LHCN-M2 (cell line): ENCODE measurements at places on chromosomes 2 and 18. TPM values are rescaled to one million over a fixed set of nuclear protein-coding genes. Genes with fewer than 3 reads are reported as not detected.

The FBXO48 gene
- 0.64 and 1.0 TPM in 2 replicates for total RNA-seq

DNA sequence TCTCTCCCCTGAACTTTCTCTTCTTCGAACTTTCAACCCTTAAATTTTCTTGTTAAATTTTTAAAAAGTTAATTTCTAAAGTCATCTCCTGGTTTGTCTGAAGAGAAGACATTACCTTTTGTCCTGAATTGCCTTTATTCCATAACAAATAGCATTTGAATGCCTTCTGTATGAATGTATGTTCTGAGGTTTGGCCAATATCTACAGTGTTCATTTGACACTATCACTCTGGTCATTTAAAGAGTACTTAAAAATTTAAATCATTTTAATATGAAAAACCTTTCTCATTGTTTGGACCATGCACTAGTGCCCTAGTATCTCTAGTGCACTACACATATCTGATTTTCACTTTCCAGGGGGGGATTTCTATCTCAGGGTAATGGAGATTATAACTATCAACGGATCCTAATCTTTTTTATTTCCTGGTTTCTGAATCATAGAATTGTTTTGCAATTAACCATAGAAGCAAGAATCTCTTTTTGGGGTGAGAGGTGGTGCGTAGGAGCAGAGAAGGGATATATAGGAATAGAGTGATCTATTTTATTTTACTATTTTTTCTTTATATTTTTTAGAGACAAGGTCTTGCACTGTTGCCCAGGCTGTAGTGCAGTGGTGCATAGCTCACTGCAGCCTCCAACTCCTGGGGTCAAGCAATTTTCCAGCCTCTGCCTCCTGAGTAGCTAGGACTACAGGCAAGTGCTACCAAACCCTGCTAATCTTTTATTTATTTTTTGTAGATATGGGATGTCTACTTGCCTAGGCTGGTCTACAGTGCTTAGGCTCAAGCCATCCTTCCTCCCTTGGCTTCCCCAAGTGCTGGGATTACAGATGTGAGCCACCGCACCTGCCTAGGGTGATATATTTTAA is 25.5 kb downstream of the TANC1 start:
- no peak for DNase-seq

The CCL20 gene
- total RNA-seq: 1.3 and 2.3 TPM in 2 replicates

DNA sequence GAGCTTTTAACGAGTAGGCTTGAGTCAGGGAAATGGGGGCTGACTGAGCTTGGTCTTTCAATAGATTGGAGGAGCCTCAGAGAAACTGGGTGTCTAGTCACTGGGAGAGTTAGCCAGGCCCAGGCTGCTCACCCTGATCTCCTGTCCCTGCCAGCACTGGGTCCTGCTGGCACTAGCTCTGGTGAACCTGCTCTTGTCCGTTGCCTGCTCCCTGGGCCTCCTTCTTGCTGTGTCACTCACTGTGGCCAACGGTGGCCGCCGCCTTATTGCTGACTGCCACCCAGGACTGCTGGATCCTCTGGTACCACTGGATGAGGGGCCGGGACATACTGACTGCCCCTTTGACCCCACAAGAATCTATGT is 720 bp downstream of the KRTCAP3 start:
- no peak for DNase-seq

DNA sequence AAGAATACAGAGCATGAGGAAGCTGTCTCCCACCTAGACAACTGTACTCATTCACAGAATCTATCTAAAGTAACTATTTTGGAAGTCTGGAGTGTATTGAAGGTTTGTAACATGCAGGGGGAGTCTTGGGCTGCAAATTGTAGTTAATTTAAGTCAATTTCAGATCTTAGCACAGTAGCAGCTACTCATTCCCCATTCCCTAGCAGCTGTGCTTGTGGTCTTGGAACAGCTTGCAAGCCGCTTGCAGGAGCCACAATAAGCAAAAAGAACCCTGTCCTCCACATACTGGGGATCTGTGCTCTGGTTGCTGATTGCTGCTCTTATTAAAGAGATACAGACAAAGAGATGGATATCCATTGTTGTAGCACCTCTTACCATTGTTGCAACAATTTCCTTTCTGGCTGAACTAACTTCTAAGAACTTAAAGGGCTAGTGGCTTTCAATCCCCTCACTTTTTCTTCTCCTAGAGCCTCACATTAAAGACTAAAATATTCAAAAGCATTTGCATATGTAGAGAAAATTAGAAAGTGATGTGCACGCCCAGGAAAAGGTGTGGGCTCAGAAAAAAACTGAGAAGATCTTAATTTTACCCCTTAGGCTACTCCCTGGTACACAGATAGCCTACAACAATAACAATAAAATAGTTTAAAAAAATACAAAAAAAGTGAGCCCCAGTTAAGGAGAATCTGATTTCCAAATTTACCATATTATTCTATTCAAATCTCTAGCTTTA is 1775.1 kb upstream of the PIK3C3 start:
- DNase-seq: peak; percentile 36

GRCh38 chr2:30939364-30939763 is 132.1 kb upstream of the CAPN13 start:
- DNase-seq: no peak

GRCh38 chr18:3079653-3080052 is 66.7 kb upstream of the LPIN2 start:
- DNase-seq: no peak

DNA sequence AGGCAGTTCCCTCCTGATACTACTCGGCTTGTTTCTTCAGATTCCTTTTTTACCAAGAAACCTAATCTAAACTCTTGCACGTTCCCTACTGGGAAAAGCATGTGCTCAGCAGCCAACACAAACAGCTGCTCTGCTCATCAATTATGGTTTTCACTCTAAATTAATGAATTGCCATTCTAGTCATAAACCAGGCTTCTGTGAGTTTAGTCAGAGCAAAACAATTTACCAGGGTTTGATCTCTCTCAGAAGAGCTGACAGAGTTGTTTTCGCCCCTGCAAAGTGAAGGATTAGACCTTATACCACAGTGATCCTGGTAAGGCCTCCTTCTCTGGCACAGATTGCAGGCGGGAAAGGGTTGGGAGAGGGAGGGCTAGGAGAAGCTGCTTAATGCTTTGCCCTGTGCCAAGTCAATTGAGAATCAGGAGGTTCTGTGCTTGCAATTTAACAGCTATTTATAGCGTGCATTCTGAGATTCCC is 57.2 kb downstream of the REEP1 start:
- peak; percentile 91 for DNase-seq

DNA sequence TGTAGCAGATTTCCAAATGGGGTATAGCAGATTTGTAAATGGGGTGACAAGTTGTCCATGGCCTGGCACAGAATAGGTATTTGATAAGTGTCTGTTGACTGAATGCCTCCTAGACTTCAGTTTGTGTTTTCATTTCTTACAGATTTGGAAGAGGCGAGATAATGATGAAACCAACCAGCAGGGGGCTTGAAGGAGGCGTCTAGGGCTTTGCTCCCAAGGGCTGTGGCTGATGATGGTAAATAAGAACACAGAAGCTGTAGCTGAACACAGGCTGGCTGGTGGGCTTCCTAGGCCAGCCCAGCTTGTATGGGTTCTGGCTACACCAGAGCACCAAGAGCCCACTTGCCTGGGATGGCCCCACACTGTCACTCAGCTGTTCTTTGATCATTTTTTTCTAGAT is 19.4 kb downstream of the SFTPB start:
- peak; percentile 58 for DNase-seq

The HOXD8 gene
- 0.58 and 1.4 TPM in 2 replicates for total RNA-seq

- no peak for DNase-seq
Observed at GRCh38 chr2:19337202-19337601, 21.2 kb downstream of the OSR1 start.

The TFPI gene
- 482 and 608 TPM in 2 replicates for total RNA-seq

The VIL1 gene
- total RNA-seq: not detected in 2 replicates

The TM4SF20 gene
- not detected in 2 replicates for total RNA-seq

DNA sequence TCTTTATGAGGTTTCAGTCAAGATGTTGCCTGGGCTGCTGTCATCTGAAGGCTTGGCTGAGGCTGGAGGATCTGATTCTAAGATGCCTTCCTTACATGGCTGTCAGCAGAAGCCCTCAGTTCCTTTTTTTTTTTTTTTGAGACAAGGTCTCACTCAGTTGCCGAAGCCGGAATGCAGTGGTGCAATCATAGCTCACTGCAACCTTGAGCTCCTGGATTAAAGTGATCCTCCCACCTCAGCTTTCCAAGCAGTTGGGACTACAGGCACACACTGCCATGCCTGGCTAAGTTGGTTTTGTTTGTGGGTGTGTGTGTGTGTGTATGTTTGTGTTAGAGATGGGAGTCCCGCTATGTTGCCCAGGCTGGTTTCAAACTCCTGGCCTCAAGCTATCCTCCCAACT is 13.1 kb upstream of the SLC35F5 start:
- DNase-seq: no peak

GRCh38 chr2:162538967-162539366 is 195.0 kb downstream of the GCA start:
- peak; percentile 5 for DNase-seq

GRCh38 chr2:8224347-8225190 is 457.3 kb upstream of the ID2 start:
- no peak for DNase-seq

The C1QL2 gene
- not detected in 2 replicates for total RNA-seq

The RBBP8 gene
- 49.6 and 63.9 TPM in 2 replicates for total RNA-seq

DNA sequence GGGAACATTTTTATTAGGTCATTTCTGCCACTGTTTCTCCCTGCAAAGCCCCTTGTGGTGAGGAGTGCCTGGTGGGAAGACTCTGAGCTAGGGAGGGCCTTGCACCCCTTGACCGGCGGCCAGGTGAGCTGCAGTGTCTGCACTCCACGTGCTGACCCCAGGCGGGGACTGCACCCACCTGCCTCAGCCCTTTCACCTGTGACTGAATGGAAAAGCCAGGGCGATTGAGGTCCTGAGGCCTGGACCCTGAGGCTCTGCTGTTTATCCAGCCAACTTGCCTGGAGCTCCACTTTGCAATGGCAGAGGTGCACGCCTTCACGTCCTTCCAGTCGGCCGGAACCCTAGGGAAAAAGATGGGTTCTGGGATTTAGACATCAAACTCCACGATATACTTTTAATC is 53.1 kb downstream of the TMEM18 start:
- no peak for DNase-seq

DNA sequence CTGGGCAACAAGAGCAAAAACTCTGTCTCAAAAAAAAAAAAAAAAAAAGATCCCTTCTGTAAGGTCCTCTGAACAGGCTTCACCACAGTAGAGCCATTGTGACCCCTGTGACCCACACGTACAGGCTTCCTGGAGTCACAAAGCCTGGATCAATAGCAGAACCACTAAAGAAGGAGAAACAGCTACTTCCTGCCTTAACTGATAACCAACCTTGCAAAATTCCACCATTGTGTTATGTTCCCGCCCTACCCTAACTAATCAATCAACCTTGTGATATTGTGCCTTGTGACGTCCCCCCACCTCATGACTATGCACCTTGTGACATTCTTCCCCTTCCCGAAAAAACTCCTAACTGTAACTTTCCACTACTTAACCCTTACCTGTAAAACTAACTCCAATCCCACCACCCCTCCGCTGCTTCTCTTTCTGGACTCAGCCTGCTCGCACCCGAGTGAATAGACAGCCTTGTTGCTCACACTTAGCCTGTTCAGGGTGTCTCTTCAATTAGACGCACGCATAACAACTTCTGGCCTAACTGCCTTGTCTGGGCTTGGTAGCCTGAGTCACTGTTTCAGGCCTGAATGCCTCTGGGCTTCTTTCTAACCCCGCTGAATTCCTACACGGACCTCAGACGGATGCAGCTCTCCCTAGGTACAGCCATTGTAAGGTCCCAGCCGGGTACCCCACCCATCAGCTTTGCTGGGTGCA is 13.9 kb downstream of the SCYGR8 start:
- DNase-seq: no peak

GRCh38 chr2:22037274-22037673 is 913.5 kb downstream of the TDRD15 start:
- DNase-seq: no peak

DNA sequence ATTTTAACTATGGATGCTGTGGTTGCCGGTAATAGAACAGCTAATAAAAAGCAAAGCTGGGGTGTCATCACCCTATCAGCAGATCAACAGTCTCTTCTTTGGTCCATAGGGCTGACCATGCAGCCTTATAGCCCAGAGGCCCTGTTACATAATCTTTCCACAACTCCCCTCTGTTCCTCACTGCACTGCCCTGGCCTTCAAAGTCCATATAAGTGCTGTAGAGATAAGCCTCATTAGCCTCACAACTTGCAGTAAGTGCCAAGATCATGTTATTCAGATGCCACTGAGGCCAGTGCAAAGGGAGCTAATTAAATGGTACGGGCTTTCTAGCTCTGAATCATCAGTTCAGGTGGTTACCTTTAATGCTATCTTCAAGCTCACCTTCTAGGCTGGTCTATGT is 89.7 kb upstream of the CXCR4 start:
- DNase-seq: no peak

The CERKL gene
- total RNA-seq: 0.17 TPM in 1 of 2 replicates, not detected in the other

The EVX2 gene
- not detected in 2 replicates for total RNA-seq

- peak; percentile 30 for DNase-seq
Observed at GRCh38 chr2:141630407-141630930, 500.3 kb downstream of the LRP1B start.

The PPIG gene
- total RNA-seq: 22.8 and 26.0 TPM in 2 replicates

DNA sequence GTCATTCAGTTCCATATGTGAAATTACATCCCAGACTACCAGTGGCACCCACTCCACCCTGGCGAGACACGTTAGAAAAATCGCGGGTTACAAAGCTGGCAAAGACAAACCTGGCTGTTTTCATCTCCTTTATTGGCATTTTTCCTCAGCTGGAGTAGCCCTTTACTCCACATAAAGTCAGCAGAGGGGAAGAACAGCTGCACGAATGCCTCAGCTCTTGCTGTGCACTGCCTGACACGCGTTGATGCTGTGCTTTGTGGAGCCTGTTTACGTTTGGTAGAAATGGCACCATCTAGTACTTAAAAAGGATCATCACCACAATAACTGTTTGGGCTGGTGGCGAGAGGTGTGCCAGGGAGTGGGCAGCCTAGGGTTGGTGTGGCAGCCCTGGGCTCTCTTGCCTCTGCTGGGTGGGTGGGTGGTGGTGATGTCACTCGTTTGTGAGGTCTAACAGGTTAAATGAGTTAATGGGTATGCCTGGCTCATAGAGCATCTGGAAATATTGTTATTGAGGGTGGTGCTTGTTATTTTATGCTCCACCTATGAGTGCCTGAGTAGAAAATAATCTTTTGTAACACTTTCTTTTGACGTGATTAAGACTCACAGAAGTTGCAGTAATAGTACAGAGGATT is 16.4 kb downstream of the FARP2 start:
- DNase-seq: peak; percentile 76

The PSME4 gene
- total RNA-seq: 27.8 and 33.5 TPM in 2 replicates

The ELOA2 gene
- total RNA-seq: not detected in 2 replicates

The PPIL3 gene
- 66.8 and 106 TPM in 2 replicates for total RNA-seq

GRCh38 chr2:210611466-210611865 is 55.1 kb downstream of the CPS1 start:
- DNase-seq: no peak

DNA sequence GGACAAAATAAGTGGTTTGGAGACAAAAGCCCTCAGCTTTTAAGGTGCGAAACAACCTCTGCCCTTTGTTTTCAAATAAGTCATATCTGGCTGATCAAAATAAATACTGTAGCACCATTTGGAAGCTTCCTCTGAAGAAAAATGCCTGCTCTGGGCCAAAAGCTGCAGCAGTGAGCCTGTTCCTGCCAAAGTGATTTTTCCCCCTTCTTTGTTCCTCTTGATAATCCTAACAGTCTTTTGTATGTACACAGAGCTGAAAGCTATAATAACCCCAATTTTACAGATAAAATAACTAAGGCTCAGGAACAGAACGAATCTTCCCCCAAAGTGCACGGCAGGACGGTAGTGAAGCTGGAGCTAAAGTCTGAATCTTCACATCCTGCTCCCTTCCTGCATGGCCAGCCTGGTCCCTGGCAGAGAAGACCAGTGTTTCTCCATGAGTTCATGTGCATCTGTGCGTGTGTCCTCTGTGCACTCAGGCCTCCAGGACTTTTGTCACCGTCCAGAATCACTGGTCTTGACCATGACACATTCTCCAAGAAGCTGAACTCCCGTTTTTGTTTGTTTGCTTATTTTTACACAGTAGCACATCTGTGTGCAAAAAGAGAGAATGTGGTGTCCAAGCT is 2114.1 kb upstream of the PIK3C3 start:
- no peak for DNase-seq
